MV-4-11 (cell line): ENCODE measurements at places on chromosomes 11 and 22.

- DNase-seq, result peak; percentile 70
Measured at GRCh38 chr11:8206251-8207079, 37.6 kb upstream of the RIC3 start.

- peak; percentile 82 for DNase-seq
Measured at GRCh38 chr22:22865311-22866072, 22.1 kb upstream of the IGLL5 start.

DNA sequence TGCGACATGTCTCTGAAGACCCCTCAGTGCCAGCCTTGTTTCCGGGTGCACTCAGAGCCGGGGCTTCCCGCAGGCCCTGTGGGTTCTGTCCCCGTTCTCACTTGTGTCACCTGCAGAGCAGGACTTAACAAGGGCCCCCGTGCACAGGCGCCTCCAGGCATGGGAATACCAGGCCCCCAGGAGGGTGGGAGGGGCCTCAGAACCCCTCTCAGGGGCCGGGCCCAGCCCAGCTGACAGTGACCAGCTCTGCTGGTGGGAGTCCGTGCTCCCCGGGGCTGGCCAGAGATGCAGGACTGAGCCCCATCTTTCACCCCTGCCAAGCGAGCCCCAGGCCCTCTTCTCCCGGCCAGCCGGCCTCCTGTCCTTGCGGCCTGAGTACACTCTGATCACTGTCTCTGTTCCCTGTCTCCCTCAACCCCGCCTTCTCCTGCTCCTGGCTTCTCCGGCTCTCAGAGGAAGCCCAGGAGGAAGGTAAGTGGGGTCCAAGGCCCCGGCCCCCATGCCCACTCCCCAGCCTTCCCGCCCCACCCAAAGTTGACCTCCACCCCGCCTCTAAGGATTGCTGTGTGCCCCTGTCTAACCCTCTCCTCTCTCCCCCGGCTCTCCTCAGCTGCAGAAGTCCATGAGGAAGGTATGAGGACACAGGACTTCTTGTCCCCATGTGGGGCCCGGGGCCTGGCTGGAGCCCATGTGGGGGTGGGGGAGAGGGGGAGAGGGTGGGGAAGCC is 5.3 kb downstream of the TNNT3 start:
- no peak for DNase-seq

DNA sequence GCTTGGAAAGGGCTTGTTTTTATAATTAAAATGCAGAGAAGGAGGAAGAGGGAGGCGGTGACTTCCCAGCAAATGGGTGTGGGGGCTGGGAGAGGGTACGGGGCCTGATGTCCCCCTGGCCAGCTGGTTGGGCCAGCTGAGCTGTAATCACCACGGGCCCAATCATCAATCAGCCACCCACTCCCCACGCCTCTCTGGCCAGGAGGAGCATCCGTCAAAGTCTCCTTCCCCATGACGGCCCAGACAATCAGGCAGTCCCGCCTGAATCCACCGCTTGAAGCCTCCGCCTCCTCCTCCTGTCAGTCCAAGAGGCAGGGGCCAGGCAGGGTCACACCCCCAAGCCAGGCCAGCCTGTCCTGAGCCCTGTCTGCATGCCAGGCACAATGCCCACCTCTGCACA is 13.3 kb upstream of the CABP7 start:
- no peak for DNase-seq

DNA sequence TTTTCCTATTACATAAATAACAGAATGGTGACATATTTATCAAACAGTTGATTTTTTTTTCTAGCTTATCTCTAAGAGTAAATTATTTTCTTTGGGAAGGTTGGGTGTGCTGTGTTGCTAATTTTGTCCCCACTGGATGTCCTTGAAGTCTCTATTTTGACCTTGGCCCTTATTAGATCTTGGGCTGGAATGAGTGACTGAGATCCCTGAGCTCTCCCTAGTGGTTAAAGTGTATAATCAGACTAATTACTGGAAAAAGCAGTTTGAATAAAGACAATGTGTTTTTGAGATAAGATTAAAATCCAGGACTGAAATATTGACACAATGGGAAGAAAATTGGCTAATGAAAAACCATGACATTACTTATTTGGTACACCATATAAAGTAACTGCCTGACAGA is 56.1 kb downstream of the AASDHPPT start:
- no peak for DNase-seq

DNA sequence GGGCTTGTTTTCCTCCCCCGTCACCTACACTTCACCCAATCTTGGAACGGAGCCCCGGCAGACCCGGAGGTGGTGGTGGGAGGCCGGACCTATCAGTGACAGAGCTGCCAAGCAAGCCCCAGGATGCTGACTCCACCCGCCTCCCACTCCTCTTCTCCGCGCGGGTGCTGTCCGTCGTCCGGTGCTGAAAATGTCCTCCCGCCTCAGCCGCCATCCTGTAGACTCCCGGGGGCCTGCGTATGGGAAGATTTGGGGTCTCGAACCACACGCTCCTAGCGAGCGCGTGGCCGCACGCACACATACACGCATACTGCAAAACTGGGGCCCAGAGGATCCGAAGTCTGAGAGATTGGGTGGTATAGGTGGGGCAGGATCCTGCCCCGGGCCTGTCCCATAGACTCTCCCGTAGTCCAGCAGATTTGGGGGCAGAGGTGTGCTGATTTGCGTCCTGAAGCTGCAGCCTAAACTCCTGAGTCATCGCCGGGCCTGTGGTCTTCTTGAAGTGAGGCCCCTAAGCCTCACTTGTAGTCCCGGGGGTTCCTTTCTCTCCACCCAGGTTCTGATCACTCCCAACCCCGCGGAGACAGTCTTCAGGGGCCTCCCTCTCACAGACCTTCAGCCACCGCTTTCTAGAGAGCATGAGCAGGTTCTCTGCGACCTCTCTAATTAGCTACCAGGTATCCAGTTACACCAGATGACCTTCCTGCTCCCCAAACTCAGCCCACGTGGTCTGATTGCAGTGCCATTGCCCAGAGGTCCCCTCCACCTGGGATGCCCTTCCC is 796 bp upstream of the YIF1A start:
- peak; percentile 55 for DNase-seq

- DNase-seq, result peak; percentile 29
Measured at GRCh38 chr11:65468874-65469333, 29.9 kb upstream of the MALAT1 start.

GRCh38 chr11:69920345-69921127 is 101.3 kb upstream of the FGF3 start:
- DNase-seq, result no peak

DNA sequence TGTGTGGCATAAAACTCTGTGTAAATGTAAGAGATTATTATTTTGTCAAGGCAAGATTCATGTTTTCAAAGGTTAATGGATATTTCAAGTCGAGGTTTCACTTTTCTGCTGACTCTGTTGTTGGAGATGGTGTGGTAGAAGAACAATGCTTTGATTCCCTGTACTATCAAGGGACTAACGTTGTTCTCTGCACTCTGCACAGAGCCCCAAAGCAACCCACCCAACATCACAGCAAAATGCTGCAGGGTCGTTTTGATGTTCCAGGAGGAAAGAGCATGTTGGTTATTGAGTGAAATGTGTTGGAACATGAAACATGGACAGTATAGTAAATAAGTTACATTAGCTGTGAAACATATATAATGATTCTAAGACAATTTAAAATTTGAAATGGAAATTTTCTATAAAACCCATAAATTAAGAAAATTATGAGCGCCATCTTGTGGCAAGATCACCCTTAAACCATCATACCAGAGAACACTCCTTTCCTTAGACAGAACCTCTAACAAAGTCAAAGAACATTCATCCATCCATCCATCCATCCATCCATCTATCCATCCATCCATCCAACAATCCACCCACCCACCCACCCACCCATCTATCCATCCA is 164.4 kb upstream of the ZBED5 start:
- no peak for DNase-seq

GRCh38 chr22:47859881-47860525 is 1097.6 kb downstream of the TBC1D22A start:
- DNase-seq, result no peak

DNA sequence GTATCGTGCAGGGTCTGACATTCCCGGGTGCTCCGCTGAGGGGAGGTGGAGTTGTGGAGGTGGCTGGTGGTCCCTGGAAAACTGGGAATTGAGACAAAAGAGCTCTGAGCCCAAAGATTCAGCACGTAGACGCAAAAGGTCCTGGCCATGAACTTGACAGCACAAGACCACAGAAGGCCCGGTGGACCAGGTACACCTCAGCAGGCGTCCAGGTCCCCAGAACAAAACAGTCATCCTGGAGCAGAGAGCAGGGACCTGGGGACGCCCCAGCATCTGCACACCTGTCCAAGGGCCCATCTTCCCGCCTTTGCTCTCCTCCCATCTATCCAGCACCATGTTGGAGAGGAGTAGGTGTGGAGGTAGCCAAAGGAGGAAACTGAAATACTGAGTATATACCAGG is 13.8 kb upstream of the MB start:
- no peak for DNase-seq

- no peak for DNase-seq
Measured at GRCh38 chr22:22761606-22761962, 117.2 kb downstream of the GGTLC2 start.

DNA sequence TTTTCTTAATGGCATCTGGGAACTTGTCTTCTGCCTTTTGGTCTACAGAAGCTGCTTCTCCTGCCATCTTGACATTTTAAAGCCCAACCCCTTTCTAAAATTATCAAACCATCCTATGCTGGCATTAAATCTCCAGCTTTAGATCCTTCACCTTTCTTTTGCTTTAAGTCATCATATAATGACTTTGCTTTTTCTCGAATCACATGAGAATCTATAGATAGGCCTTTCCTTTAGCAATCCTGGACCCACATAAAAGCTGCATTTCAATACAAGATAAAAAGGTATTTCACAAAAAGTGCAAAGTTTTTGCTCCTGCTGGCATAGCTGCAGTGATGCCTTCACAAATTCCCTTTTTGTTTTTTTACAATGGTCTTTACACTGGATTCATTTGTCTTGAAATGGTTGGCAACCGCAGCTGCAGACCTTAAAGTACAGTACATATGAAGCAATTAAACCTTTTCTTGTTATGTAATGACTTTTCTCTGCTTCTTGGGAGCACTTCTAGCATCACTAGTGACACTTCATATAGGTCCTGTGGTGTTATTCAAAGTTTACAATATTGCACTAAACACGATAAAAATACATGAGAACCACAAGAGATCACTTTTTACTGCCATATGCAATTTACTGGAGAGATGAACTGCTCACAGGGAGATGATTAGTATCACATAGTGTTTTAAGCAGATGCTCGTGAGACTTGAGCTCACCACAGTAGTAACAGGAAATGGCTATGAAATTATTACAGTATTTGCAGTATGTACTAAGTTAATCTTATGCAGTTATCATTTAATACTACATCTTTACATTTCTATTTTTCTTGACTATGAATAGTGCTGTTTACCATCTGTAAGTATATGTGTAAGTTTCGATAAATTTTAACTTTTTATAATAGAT is 41.6 kb downstream of the ACER3 start:
- no peak for DNase-seq

GRCh38 chr11:12189543-12190235 is 79.3 kb downstream of the MICAL2 start:
- no peak for DNase-seq

DNA sequence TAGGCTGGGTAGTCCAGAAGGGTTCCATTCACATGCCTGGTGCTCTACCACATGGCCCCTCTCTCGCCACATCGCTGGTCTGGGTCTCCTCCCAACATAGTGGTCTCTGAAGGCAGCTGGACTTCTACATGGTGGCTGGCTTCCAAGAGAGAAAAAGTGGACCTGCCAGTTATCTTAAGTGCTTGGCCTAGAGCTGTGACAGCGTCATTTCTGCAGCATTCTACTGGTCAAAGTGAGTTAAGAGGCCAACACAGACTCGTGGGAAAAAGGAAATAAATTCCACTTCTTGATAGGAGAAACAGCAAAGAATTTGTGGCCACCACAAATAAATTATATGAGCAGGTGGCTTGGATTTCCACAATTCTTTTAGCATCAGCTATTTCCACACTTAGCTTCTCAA is 21.0 kb upstream of the BARX2 start:
- no peak for DNase-seq

- no peak for DNase-seq
Measured at GRCh38 chr11:93570759-93571413, 27.7 kb upstream of the SMCO4 start.

DNA sequence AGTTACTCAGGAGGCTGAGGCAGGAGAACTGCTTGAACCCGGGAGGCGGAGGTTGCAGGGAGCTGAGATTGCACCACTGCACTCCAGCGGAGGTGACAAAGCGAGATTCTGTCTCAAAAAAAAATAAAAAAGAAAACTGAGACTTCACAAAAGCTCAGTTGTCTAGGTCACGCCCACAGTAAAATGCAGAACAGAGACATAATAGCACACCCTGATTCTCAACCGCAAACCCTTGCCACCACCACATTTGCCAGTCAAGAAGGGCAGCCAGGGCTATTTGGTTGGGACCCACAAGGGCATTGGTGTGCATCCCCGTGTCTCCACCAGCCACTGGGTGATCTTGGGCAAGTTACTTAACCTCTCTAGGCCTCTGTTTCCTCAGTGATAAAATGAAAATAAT is 25.4 kb downstream of the CREB3L1 start:
- DNase-seq, result peak; percentile 94

GRCh38 chr22:37427135-37427710 is at the start of gene ELFN2:
Gene ELFN2 (minus strand): TSS chr22:37427479. CDS start chr22:37375534, 51,945 bp downstream.
- DNase-seq, result no peak

DNA sequence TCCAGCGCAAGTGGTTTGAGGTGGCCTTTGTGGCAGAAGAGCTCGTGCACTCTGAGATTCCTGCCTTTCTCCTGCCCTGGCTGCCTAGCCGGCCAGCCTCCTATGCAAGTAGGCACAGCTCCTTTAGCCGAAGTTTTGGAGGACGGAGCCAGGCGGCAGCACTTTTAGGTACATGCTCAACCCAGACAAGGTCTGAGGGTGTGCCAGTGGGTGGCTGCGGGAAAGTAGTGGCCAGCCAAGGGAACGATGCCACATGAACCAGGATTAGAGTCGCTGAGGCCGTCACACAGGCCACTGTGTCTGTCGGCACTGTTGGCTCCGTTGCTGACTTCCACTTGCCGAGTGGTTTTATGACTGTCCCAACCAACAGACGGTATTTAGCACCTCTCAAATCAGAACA is 64.8 kb upstream of the YWHAH start:
- no peak for DNase-seq
